ENCODE measurements at places on chromosomes 2 and 18.

DNA sequence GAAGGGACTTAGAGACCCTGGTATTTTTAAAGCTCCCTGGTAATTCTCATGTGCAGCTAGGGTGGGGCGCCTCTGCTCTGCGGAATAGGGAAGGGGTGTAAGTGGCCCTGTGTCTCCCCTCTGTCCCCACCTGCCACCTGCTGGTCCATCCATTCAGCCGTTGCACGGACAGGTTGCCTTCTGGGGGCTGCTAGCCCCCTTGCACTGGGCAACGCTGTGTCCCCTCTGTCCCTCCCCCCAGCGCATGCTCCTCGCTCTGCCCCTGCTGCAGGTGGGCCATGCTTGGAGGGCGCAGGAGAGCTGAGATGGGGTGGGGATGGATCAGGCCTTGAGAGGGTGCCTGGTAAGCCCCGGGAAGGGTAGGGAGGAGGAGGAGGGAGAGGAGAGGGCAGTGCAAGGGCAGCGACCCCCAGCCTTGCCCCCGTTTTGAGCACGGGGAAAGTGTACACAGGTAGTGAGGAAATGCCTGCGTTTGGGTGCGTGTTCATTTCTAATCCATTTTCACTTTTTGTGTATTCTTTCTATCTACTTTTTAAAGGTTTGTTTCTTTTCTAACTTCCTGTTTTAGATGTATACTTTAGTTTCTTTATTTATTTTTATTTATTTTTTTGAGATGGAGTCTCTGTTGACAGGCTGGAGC lies 23.9 kb downstream of the RRM2 start:
- DNase-seq: no peak

DNA sequence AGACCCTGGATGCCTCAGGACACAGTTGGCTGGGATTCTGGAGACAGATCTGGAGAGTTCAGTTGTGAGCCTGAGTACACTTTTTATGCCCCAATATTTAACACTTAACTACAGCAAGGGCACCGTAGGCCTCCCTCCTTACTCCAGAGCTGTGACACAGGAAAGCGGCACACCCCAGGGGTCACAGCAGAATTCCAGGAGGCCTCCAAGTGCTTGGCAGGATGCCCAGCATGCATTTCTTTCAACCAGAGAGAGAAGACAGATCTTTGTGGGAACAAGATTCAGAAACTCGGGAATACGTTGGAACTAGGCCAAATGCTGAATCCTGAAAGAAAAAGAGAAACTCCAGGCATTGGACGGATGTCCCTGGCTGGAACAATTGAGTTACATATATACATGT lies 199.2 kb upstream of the NT5C1B start:
- DNase-seq: no peak

DNA sequence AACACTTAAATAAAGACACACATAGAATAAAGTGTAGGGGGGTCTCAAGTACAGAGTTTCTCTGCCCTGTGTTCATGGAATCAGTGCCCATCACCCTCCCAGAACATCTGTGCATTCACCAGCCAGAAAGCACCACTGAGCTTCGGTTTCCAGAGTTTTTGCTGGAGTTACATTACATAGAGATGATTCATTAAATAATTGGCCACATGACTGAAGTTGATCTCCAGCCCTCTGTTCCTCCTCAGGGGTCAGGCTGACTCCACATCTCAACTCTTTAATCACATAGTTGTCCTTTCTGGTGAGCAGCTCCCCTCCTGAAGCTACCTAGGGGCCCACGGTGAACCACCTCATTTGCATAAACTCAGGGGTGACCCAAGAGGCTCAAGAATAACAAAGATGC lies 129.8 kb downstream of the METTL4 start:
- DNase-seq: no peak

DNA sequence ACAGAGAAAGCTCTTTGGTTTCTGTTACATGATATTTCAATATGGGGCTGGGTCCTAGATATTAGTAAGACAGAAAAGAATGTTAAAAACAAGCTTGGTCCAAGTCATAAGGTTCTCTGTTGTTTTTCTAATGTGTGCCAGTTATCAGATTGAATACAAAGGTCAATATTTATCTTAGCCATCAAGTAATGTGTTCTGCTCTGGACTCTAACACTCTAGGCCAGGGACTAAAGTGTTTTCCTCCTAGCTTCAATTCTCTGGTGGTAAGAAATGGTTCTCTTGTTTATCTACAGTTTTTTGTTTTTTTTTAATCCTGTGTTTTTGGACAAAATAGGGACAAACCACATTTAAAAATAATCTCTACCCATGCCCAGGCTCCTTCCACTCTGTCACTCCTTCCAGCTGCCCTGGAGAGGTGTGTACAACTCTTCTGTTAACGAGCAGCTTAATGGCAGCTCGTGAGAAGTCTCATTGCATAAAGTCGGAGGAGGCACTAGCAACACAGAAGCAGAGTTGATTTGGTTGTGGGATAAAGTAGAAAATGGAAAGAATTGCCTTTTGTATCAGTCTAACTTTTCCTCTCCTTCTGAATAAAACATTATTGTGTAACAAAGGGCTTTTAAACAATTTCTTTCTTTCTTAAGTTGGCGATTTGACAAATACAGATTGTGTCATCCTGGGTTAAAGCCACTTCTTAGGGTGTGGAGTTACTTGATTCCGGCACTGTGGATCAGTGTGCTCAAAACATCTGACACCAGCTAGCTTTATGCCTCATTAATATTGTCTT lies 8.0 kb upstream of the SESTD1 start:
- no peak for DNase-seq

DNA sequence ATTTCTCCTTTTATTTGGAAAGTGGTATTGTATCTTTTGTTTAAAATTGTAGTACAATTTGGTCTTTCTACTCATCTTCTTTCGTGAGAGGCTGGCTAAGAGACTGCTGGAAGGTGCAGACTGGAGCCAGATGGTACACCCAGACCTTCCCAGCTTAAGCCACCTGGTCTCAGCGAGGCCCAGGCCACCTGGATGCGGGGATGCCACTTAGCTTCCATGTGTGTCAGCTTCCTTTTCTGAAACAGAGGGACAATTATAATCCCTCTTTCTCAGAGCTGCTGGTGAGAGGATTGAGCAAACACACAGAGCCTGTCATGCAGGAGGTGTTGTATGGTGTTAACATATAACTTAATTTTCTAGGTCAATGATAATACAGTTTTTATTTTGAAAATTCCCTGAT lies 17.4 kb downstream of the FARP2 start:
- no peak for DNase-seq

DNA sequence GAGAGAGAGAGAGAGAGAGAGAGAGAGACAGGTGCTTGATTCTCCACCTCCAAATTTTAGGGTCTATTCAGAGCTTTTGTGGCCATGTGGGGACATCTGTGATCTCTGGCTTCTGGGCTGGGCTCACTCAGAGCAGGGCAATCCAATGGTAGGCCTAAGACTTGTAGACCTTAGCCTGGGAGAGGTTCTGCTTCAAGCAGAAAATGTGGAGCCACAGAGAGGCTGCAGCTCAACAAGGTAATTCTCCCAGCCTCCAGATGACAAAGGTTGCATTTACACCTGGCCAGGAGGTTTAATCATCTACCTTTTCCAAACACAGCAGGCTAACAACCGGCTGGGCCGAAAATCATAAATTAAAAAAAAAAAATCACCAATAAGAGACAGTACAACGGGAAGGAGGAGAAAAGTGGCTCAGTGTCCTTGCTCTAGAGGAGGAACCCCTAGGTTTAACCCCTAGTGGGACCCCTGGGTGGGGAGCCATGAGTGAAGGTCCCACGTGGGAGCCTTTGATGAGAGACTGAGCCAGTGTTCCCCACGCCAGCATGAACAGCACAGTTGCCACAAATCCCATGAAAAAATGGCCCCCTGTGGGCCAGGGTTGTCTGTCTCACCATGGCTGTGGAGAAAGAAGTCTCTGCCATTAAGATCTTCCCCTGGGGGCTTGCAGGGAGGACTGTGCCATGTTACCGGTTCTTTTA lies 124.0 kb upstream of the GATA6 start:
- DNase-seq: no peak

Measured in cortex of kidney (tissue), 1 donor.